Left colon (tissue), 2 donors: ENCODE measurements at places on chromosomes 16 and 17. TPM values are rescaled to one million over a fixed set of nuclear protein-coding genes. Genes with fewer than 3 reads are reported as not detected.

TP53TG3F gene
- total RNA-seq = not detected

CNP gene
- total RNA-seq = 53.6 TPM

ODAD4 gene
- 0.12 TPM for total RNA-seq

DNA sequence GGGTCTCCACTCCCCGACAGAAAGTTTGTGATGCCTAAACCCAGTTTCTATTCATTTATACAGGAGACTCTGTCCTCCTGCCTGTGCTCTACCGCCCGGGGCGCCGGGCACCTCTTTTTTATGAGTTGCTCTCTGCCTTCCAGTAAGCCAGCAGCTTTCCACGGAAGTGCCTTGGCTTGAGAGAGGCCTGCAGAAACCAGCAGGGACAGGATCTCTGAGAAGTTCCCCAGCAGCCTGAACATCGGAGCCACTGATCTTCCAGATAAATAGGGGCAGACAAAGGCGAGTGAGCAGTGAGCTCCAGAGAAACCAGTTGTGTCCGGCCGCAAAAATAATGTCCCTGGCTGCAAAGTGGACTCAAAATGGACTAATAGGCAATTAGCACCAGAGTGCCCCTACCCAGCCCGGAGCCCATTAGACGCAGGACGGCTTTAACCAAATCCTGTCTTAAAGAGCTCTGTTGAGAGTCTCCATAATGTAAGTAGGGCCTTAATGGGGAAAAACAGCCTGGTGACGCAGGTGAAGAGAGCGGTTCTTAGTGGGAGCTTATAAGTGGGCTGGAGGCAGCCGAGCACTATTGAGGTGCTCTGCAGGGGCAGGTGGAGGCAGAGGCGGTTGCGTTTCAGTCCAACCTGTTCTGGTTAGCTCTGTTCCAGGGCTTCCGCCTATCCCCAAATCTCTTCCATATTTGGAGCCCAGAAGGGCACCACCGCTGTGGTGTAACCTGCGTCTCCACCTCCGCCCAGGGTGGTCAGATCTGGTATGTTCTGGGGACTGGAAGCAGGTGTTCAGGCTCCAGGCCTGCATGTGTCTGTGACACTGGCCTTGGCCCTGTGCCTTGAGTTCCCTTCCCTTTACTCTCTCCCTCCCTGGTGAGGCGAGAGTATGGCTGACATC lies 74.1 kb downstream of the NT5M start:
- DNase-seq = no peak

DNA sequence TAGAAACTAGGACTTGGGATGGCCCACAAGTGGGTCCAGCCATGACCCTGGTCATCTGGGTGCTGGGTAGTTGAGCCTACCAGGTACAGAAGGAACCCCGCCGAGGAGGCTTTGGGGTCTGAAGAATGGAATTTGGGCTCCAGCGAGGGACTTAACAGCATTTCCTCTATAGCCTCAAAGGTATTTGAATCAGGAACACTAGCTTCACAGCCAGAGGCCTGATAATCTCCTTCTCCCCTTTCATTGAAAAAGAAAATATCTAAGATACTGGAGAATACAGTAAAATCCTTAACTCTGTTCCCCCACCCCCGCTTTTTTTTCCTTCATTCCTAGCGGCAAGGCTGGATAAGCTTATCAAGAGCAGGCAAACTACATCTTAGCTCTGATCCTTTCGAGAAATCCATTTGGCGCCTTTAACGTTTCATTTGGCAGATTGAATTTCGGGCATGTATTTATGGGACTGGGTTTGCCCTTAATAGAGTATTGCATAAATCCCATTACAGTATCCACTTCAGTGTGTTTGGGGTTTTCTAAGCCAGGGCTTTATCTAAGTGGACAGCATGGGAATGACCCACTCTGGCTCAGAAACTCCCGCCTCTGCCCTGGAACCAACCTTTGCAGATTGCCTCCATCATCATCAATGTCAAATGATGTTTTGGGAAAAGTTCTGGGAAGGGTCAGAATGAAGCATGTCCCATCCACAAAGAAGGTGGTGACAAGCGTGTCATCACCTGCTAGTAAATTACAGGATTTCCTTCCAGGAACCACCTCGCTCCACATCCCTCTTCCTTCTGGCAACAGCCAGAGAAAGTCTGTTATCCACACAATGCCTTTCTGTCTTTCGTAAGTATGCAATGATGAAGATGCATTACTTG lies 36.9 kb downstream of the XYLT1 start:
- DNase-seq = no peak

- DNase-seq = peak; percentile 15
Measured at GRCh38 chr16:19883296-19883965, 1.2 kb downstream of the GPRC5B start.

GRCh38 chr16:67847064-67847861 lies at the start of gene CENPT:
CENPT (minus strand) TSS chr16:67847693; CDS start chr16:67833859, 13,834 bp downstream.
- DNase-seq = peak; percentile 74

DNA sequence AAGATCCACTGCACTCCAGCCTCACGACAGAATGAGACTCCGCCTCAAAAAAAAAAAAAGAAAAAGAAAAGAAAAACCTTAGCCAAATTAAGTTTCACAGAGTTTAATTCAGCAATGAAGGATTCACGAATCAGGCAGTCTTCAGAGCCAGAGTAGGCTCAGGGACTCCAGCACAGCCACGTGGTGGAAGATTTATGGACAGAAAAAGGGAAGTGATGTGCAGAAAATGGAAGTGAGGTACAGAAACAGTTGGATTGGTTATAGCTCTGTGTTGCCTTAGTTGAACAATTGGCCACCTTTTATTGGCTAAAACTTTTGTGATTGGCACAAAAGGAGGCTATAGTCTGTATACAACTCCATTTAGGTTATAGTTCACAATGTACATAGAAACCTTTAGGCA lies 256.6 kb downstream of the HS3ST3B1 start:
- DNase-seq = no peak

GRCh38 chr16:2497116-2497630 lies 16.6 kb upstream of the ATP6V0C start:
- no peak for DNase-seq
